Neuronal stem cell (in vitro differentiated cells): ENCODE measurements at places on chromosomes 7 and 10.

GRCh38 chr10:97818572-97818971 is 31.1 kb upstream of the GOLGA7B start:
- no peaks in the 10 kb centered on the region for H3K36me3 ChIP-seq
- H3K27me3 ChIP-seq, result peaks cover 59% of the 10 kb centered on the region
- H3K4me3 ChIP-seq, result no peak overlapping the region
- H3K27ac ChIP-seq, result no peak overlapping the region

DNA sequence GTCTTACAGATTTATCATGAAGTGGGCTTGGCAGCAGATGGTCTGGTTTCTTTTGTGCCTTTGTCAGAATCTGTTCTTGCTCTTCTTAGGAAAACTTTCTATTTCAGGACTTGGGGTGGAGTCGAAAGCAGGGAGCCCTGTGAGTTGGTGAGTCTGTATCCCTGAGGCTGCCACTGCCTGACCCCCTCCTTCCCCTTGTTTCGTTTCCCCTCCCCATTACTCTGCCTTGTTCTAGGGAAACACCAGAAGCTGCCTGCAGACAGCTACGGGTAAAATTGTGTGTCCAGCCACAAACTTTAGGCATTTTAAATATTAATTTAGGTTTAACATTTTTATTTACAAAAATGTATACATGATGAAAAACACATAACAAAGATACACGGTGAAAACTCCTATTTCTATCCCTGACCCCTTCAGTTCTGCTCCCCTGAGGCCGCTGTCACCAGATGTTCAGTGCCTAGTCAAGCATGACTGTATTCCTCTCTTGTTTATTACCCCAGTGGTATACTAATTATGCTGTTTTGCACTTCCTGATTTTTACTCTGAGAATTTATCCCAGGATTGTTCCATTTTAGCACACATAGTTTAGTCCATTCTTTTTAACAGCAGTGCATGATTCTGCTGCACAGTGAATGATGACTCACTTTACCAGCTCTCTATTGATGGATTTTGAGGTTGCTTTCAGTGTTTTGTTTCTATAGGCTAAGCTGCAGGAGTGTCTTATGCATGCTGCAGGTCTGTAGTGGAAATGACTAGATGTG is 9.1 kb downstream of the TSPAN14 start:
- peaks cover 79% of the 10 kb centered on the region for H3K4me1 ChIP-seq
- H3K36me3 ChIP-seq, result no peaks in the 10 kb centered on the region
- peak overlapping the region; percentile 99 for H3K27ac ChIP-seq
- no peaks in the 10 kb centered on the region for H3K27me3 ChIP-seq
- no peak overlapping the region for H3K4me3 ChIP-seq

DNA sequence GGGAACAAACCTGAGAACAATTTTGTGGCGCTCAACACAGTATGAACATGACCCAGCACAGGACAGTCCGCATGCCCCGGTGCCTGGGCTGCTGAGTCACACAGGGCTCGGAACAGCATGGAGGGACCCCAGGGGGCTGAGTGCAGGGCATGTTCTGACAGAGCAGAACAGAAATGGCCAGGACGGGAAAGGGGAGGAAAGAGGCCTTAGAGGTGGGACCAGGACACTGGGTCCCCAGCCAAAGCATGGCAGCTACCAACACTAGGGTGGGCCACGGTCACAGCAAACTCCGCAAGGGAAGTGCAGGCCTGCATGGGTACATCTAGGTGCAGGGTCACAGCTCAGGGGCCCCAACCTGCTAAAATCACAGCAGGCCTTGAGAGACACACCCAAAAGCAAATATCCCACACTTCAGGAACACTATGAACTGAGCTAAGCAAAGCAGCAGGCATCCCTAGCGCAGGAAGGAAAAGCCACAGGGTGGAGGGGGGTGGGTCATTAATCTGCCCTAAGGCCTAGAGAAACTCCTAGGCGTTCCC is 5.6 kb downstream of the IMPDH1 start:
- DNase-seq, result no peak
- H3K4me3 ChIP-seq, result no peak overlapping the region
- no peak overlapping the region for H3K27ac ChIP-seq
- H3K36me3 ChIP-seq, result peaks cover 10% of the 10 kb centered on the region

DNA sequence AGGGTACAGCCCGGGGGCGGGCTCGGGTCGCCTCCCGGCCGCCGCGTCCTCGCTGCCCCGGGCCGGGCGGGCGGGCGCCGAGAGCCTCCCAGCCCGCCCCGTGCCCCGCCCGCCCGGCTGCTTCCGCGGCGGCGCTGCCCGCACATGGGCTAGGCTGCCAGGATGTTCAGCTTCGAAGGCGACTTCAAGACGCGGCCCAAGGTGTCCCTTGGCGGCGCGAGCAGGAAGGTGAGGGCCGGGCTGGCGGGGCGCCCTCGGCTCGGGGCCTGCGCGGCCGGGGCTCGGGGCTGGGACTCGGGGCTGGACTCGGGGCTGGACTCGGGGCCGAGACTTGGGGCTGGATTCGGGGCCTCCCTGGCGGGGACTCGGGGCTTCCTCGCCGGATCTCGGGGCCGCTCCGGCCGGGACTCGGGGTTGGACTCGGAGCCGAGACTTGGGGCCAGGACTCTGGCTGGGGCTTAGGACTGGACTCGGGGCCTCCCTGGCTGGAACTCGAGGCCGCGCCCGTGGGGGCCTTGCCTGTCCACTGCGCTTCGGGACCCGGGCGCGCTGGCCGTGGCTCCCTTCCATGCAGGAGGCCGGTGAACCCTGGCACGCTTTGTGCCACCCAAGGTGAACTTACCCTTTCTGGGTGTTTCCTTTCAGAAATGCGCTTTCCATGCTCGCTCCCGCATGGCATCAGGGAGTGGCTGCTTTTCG is 534 bp downstream of the UBE3C start:
- H3K4me3 ChIP-seq, result peak overlapping the region; percentile 69
- peaks cover 9% of the 10 kb centered on the region for H3K4me1 ChIP-seq
- peak; percentile 15 for DNase-seq

GRCh38 chr7:8103282-8103681 is 134.7 kb downstream of the GLCCI1 start:
- H3K36me3 ChIP-seq, result no peaks in the 10 kb centered on the region
- no peaks in the 10 kb centered on the region for H3K27me3 ChIP-seq
- no peak overlapping the region for H3K27ac ChIP-seq
- no peaks in the 10 kb centered on the region for H3K4me1 ChIP-seq
- H3K4me3 ChIP-seq, result peak overlapping the region; percentile 39
- DNase-seq, result no peak

GRCh38 chr7:50217821-50218281 is 86.7 kb upstream of the IKZF1 start:
- no peak overlapping the region for H3K4me3 ChIP-seq
- no peak overlapping the region for H3K27ac ChIP-seq
- H3K27me3 ChIP-seq, result peaks cover 2% of the 10 kb centered on the region
- no peak for DNase-seq
- H3K4me1 ChIP-seq, result no peaks in the 10 kb centered on the region

GRCh38 chr7:64890761-64891362 is 12.2 kb upstream of the ZNF273 start:
- peaks cover 36% of the 10 kb centered on the region for H3K27me3 ChIP-seq
- no peak overlapping the region for H3K27ac ChIP-seq
- peaks cover 13% of the 10 kb centered on the region for H3K4me1 ChIP-seq
- no peaks in the 10 kb centered on the region for H3K36me3 ChIP-seq
- no peak for DNase-seq

DNA sequence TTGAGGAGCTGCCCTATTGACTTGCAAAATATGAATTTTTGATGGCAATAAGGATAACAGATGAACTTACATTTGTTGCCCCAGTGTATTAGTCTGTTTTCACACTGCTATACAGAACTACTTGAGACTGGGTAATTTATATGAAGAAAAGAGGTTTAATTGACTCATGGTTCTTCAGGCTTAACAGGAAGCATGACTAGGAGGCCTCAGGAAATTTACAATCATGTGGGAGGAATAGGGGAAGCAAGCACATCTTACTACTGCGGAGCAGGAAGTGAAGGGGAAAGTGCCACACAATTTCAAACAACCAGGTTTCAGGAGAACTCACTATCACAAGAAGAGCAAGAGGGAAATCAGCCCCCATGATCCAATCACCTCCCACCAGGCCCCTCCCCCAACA is 57.9 kb downstream of the ZNF22 start:
- H3K27ac ChIP-seq, result no peak overlapping the region
- no peaks in the 10 kb centered on the region for H3K27me3 ChIP-seq
- H3K36me3 ChIP-seq, result no peaks in the 10 kb centered on the region
- no peak overlapping the region for H3K4me3 ChIP-seq
- DNase-seq, result no peak

DNA sequence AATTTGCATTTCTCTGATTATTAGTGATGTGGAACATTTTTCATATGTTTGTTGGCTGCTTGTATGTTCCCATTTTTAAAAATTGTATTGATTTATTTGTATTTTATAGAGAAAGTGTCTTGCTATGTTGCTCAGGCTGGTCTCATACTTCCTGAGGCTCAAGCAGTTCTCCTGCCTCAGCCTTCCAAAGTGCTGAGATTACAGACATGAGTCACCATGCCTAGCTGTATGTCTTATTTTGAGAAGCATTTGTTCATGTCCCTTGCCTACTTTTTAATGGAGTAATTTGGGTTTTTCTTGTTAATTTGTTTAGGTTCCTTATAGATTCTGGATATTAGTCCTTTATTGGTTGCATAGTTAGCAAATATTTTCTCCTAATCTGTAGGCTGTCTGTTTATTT is 214.2 kb upstream of the KAT6B start:
- H3K36me3 ChIP-seq, result peaks cover 3% of the 10 kb centered on the region
- H3K4me3 ChIP-seq, result no peak overlapping the region
- no peak overlapping the region for H3K27ac ChIP-seq
- DNase-seq, result no peak
- no peaks in the 10 kb centered on the region for H3K27me3 ChIP-seq

- no peaks in the 10 kb centered on the region for H3K36me3 ChIP-seq
- H3K4me3 ChIP-seq, result no peak overlapping the region
- no peaks in the 10 kb centered on the region for H3K27me3 ChIP-seq
- no peak overlapping the region for H3K27ac ChIP-seq
- H3K4me1 ChIP-seq, result no peaks in the 10 kb centered on the region
- no peak for DNase-seq
Measured at GRCh38 chr10:99843310-99843709, 60.9 kb downstream of the ABCC2 start.

GRCh38 chr7:29224726-29225125 is 30.2 kb downstream of the CHN2 start:
- no peak overlapping the region for H3K4me3 ChIP-seq
- H3K27ac ChIP-seq, result no peak overlapping the region
- DNase-seq, result no peak
- no peaks in the 10 kb centered on the region for H3K36me3 ChIP-seq
- no peaks in the 10 kb centered on the region for H3K27me3 ChIP-seq
- H3K4me1 ChIP-seq, result no peaks in the 10 kb centered on the region

GRCh38 chr7:121530227-121531174 is 134.4 kb upstream of the FAM3C start:
- H3K27me3 ChIP-seq, result no peaks in the 10 kb centered on the region
- no peak overlapping the region for H3K27ac ChIP-seq
- no peak overlapping the region for H3K4me3 ChIP-seq
- DNase-seq, result no peak
- no peaks in the 10 kb centered on the region for H3K4me1 ChIP-seq
- H3K36me3 ChIP-seq, result no peaks in the 10 kb centered on the region

DNA sequence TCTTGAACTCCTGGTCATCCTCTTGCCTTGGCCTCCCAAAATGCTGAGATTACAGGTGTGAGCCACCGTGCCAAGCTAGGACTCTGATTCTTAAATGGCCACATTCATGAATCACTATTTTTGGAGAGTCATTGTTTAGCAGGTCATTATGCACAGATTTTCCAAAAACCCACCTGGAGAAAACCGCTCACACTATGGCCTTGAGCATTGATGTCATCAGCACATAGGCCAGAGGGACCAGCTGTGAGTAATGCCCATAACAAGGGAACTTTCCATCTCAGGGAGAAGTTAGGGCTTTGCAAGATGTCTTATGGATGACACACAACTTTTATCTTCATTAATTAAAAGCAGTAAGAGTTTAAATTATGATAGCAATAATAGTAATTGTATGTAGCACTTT is 86.4 kb upstream of the KIF5B start:
- no peak overlapping the region for H3K27ac ChIP-seq
- H3K4me3 ChIP-seq, result no peak overlapping the region
- no peak for DNase-seq
- no peaks in the 10 kb centered on the region for H3K27me3 ChIP-seq
- H3K36me3 ChIP-seq, result no peaks in the 10 kb centered on the region

DNA sequence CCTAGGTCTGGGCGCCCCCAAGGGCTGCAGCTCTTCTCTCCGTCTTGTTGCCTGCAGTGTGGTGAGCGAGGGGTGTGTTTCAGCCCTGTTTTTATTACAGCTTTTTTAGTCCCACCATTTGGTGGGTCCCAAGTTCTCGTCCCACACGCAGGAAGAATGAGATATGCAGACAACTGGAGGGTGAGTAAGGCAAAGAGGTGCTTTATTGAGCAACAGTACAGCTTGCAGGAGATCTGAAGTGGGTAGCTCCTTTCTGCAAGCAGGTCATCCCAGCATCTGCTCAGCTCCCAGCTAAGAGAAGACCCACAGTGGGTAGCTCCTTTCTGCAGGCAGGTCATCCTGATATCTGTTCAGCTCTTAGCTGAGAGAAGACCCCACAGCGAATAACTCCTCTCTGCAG is 28.2 kb downstream of the C10orf67 start:
- no peak overlapping the region for H3K4me3 ChIP-seq
- H3K27me3 ChIP-seq, result no peaks in the 10 kb centered on the region
- no peak overlapping the region for H3K27ac ChIP-seq
- H3K4me1 ChIP-seq, result no peaks in the 10 kb centered on the region
